ENCODE measurements at places on chromosomes 6 and 20.

DNA sequence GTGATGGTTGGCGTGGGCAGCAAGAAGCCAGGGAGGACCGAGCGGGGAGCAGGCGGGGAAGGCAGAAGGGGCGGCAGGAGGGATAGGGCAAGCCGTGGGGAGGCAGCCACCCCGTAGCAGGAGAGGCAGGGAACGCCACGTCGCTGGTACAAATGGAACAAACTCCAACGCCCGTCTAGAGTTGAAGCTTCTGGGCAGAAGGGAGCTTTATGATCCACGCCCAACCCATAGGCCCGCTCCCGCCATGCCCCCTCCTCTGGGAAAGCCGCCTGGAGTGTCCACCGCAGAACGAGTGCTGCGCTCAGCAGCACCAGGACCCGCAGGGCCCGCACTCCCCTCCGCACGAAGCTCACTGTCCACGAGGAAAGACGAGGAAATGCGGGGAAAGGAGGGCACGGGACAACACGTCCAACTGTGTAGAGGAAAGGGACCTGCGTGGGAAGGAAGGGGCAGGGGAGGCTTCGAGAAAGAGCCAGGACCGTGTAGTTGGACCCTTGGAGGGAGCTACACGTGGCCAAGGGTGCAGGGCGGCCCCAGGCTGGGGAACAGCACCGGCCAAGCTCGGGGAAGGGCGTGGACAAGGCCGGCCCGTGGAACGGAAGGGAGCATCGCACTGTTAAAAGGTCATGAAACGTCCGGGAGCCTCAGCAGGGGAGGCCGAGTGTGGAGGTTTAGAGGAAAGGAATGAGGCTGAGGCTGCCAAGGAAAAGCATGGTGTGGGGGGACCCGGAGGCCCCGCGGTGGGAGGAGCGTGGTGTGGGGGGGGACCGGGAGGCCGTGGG, 204.0 kb downstream of the DLL1 start:
- DNase-seq, result no peak

DNA sequence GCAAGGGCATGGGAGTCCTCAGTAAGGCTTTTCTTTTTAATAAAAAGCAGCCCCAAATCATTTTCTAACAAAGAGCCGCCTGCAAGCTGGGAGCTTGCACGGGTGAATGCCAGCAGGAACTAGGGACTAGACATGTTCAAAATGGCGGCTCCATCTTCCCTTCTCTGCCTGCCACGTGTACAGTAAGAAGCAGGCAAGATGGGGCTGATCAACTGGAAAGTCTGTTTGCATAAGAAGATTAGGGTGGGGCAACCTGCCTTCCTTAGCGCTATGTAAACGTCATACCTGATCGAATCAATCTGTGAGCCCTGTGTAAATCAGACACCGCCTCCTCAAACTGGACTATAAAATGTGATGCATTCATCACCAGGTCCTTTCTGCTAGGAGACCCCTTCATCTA, 299.4 kb upstream of the SOX4 start:
- DNase-seq, result no peak

DNA sequence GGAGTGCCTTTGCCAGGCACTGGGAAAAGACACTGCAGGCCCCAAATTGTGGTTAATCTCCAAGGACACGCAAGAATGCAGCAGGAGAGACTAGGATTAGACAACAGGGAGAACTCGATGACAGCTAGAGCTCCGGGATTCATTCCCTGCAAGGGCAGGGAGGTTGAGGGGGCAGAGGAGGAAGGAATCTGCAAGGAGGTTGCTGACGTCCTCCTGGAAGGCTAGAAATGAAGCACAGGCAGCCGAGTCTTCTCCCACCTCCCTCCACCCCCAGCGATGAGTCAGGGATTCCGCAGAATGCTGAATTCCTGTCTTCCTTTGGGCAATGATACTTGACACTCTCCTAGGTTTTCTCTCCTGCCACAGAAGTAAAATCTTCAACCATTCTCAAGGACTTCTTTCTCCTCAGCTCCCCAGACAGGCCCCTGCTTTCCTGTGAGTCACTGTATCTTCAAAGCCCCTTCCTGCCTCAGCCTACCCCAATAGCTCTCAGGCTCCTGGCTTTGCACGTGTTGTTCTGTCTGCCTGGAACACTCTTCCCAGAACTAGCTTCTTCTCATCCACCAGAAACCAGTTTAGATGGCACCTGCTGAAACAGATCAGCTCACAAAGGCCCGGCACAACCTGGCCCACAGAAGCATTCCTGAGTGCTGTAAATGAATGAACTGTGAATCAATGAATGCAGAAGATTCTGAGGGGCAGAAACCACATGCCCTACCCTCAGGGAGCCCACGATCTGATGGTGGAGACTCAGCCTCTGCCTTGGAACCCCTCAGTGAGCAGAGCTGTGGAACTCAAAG, 85.6 kb downstream of the MRPL14 start:
- no peak for DNase-seq

DNA sequence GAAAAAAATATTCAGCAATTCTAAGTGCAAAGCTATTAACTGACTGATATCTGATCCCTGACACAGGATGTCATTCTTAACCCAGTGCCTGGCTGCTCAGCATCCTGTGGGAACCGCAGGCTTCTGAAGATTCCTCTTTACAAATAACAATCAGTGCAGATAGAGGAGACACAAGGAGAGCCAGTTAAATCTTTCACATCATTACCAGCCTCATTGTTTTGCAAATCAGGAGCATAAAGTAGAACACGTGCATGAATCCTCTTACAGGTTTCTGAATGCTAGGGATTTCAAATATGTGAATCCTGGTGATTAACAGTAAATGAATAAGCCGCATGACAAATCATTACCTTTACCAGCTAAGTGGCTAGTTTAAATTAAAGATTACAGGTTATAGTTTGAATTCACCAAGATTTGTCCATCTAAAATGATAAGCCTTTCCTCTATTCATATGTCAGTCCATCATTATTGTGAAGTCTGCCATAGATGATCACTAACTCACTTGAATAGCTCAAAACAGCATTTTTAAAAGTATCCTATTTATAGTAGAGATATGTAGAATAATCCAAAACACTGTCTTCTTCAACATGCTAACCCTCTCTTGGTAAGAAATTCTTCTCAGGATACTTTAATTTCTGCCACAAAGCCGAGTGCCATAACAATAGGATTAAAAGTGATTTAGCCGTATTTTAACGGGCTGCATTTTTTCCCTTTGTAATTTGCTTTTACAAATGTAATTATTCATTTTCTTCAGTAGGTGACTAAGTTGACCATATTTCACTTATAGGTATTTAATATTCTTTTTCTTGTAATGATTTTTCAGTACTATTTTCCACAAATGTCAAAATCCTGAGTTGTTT, 367.3 kb upstream of the EPHA7 start:
- DNase-seq, result no peak

DNA sequence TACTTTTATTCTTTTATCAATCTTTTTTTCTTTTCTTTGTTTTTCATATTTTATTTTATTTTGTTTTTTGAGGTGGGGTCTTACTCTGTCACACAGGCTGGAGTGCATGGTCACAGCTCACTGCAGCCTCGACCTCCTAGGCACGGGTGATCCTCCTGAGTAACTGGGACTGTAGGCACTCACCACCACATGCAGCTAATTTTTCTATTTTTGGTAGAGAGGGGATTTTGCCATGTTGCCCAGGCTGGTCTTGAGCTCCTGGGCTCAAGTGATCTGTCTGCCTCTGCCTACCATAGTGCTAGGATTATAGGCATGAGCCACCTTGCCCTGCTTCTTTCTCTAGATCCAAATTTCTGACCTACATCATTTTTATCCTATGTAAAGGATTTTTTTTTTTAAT, 153.2 kb downstream of the CDKAL1 start:
- DNase-seq, result no peak

DNA sequence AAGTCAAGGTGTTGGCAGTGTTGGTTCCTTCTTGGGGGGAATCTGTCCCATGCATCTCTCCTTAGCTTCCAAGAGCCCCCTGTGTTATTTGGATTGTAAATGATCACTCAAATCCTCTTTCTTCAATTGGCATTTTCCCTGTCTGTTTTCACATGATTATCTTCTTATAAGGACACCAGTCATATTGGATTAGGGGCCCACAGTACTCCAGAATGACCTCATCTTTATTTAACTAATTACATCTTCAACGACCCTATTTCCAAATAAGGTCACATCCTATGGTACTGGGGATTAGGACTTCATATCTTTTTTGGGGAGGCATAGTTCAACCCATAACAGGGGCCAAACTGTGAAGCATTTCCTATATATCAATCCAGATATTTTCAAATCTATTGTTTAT, 57.3 kb downstream of the PTPRA start:
- no peak for DNase-seq

DNA sequence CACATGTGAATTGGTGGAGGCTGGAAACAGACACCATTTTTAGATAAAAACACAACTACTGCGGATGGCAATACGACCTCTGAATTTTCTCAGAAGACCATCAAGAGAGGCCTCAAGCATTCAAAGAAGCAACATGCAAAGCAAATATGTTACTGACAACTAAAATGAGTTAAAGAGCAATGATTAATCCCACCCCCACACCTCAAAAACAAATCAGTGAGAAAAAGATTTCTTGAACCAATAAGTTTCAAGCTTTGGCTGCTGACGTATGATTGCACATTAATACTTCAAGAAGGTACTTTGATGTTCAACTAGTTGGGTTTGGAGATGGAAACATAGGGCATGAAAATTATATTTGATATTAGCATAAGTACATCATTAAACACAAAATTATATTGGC, 982 bp downstream of the MMUT start:
- DNase-seq, result no peak

DNA sequence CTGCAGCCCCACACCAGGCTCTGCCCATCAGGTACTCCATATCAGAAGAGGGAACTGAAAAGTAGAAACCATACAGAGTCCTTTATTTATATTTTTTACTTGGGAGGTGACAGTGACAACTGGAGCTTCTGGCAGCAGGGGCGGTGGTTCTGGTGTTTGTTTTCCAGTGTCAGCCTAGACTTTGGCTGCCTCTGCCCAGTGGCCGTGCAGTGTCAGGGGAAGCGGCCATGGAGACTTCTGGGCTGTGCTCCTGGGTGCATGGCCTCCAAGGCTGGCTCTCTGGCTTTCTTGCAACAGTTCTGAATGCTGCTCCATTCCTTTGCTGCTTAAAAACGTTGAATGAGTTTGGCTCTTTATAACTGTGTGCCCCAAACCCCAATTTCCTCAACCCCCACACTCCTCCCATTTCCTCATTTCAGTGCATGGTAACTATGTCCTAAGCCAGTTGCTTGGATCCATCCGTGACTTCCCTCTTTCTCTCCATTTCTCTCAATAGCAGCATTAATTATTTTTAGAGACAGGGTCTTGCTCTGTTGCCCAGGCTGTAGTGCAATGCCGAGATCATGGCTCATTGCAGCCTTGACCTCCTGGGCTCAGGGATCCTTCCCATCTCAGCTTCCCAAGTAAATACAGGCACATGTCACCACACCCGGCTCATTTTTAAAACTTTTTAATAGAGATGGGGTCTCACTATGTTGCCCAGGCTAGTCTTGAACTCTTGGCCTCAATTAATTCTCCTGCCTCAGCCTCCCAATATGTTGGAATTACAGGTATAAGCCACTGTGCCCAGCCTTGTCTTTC, 141.1 kb upstream of the SGK1 start:
- DNase-seq, result no peak

DNA sequence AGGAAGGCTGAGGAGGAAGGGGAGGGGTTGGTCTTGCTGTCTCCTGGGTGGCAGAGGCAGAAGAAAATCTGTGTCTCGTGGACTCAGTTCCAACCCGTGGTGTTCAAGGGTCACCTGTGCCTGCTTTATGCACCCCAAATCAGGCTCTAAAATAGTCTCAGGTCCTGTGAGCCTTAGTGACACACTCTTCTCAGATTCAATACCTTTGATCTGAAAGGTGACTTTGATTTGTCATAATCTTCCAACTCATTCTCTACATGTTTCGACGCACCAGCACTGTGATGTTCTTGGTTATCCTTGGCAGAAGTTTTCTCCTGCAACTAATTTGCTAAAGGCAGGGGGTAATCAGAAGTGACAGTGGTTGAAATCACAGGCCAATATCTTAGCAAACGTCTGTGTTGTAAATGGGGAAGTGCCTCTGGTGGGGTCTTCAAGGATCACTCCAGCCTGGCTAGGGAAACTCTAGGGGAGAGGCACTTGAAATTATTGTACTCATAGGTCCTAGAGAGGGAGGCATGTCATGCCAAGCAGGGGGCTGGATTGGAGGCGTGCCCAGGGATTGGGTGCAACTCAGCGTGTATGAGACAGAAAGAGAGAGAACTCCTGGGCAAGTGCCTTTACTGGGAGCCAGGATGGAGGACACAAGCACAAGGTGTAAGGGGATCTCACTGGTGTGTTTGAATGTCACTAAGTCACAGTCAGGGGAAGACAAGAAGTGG, 19.0 kb upstream of the PRND start:
- no peak for DNase-seq

GRCh38 chr20:17925141-17925939, 43.3 kb downstream of the SNX5 start:
- DNase-seq, result no peak

DNA sequence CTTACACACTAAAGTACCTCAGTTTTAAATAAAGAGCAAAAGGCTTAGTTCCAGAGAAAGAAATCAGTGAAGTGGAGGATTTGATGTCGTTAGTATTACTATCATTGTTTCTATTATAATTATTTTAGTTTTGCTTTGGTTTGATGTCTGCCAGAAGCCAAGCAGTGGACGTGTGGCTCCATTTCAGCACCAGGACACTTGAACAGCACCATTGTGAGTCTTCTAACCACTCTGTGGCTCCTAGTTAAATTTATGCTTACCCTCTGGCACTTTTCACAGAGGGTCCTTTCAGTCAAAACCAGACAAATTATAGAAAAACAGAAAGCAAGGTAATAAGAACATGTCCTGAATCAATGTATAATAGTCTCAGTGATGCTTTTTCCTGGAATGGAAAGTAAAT, 3.4 kb downstream of the COL9A1 start:
- DNase-seq, result no peak

GRCh38 chr6:111753573-111753972, 119.7 kb downstream of the FYN start:
- no peak for DNase-seq

DNA sequence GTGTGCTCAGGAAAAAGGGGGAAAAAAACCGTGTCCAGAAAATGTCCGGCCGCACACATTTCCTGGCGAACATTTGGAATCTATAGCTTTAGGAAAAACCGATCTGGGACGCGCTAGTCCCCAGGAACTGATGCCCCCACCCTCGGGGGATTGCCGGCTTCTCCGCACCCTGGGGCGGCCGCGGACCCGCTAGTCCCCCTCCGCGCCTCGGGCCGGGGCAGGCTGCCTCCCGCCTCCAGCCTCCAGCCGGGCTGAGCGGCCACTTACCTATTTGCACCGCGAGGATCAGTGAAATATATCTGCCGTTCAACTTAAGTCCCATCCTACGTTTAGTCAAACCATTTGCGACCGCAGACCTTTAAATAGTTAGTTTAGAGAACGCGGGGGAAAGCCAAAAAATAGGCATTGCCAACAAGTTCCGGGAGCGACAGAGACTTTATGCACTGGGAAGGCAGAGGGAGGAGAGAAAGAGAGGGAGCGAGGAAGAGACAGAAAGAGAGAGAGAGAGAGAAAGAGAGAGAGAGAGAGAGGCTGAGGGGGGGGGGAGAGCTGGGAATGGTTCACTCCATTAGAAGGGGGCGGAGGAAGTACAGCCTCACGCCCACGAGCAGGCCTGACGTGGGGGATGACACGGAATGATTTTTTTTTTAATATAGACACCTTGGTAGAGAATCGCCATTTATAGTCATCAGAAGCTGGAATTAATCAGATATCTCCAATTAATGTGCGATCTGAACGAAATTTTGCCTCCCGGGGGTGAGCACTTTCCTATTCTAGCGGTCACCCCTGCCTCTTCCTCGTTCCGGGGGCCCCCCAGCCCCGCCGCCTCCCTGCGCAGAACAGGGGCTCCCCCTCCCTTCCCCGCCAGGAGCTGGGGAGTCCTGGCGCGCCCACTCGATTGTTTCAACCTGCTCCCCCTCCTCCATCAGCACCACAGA, at the start of gene NRN1:
TSS of gene NRN1 (minus strand) at position 498 of the 938 bp plus-strand sequence. CDS start at position 322, 176 bp downstream.
- no peak for DNase-seq

- DNase-seq, result no peak
These were observed 30.6 kb upstream of the FOXC1 start for GRCh38 chr6:1579096-1579495.

All from DMS79 (cell line).